ENCODE measurements at places on chromosomes 16 and 17.

DNA sequence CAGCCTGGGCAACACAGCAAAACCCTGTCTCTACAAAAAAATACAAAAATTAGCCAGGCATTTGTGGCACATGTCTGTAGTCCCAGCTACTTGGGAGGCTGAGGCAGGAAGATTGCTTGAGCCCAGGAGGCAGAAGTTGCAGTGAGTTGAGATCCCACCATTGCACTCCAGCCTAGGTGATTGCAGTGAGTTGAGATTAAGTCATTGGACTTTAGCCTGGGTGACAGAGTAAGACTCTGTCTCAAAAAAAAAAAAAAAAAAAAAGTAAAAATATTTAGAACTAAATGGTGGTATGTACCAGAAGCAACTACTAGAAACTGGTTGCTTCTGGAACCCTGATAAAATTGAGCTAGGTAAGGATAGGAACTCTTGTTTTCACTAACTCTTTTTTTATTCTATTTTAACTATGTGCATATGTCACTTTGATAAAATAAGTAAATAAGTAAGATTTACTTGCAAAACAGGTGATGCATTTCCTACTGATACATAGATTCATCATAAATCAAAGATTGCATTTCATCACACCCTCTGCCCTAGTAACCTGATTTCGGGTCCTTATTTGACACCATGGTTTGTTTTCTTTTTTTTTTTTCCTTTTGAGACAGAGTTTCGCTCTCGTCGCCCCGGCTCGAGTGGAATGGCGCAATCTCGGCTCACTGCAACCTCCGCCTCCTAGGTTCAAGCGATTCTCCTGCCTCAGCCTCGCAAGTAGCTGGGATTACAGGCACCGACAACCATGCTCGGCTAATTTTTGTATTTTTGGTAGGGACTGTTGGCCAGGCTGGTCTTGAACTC, 66.0 kb downstream of the USP32 start:
- DNase-seq: no peak

- peak; percentile 90 for DNase-seq
These were observed 5.0 kb upstream of the ALDH3A1 start for GRCh38 chr17:19753051-19753509.

DNA sequence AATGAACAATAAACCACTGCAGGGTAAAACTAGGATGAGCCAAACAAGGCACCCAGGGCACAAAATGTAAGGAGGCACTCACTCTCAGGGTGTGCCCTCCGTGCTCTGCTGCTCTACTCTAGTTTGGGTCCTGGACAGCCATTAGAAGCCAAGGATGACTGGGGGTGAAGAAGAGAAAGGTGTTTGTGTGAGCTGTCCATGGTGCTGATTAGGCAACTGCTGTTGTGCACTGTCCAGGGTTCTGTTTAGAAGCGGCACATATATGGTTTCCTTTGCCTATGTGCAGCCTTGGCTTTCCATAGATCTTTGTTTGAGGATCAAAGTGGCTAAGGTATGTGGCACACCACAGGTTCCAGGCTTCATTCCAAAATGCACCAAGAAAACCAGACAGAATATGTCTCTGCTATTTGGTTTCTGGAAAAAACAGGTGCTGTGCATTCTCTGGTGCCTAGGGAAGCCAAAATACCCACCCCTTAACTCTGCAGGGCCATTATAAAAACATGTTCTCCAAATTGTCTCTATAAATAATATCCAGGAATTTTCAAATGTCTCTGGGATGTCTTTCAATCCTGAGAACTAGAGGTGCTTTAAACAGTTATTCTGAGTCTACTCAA, 123.5 kb downstream of the CBLN1 start:
- DNase-seq: no peak

DNA sequence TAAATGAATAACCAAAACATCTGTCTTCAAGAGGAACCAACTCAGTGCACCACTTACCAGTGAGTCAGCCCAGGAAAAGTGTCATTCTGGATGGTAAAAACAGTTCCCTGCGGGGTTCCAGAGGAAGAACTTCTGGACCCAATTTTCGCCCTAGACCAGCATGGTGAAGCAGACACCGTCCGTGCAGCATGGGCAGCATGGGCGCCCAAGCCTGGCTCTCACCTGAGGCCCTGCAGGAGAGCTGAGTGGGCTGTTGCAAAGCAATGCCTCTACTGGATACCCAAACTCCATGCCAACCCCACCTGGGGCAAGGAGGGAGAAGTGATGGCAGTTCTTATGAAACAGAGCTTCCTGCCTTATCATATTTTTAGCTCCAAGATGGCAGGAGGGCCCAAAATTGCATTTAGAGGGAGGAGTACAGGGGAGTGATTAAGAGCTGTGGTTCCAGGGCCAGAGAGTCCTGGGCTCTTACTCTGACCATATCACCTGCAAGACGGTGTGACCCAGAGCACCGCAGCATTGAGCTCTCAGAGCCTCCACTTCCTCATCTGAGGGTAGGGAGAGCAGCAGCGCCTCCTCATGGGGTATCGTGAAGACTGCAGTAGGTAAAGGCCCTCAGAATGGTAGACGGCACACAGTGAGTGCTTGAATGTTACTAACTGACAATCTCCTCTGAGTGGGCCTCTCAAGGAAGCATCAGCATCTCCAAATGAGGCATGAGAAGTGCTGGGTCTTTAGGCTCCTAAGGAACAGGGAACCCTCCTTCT, 16.6 kb upstream of the INPP5K start:
- DNase-seq: no peak

DNA sequence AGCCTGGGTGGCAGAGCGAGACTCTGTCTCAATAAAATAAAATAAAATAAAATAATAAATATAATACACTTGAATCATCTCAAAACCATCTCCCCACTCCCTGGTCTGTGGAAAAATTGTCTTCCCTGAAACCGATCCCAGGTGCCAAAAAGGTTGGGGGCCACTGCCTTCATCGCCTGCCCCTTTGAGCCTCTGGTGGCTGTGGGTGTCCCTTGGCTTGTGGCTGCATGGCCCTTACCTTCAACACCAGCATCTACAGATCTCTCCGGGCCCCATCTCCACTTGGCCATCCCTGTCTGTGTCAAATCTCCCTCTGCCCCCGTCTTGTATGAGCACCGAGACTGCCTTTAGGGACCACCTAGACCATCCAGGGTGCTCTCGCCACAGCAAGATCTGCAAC, 177.3 kb downstream of the SEC14L1 start:
- DNase-seq: no peak

GRCh38 chr16:48393485-48394354, 8.5 kb upstream of the SIAH1 start:
- peak; percentile 85 for DNase-seq

GRCh38 chr17:37405955-37406634, 541 bp downstream of the ACACA start:
- DNase-seq: peak; percentile 4

DNA sequence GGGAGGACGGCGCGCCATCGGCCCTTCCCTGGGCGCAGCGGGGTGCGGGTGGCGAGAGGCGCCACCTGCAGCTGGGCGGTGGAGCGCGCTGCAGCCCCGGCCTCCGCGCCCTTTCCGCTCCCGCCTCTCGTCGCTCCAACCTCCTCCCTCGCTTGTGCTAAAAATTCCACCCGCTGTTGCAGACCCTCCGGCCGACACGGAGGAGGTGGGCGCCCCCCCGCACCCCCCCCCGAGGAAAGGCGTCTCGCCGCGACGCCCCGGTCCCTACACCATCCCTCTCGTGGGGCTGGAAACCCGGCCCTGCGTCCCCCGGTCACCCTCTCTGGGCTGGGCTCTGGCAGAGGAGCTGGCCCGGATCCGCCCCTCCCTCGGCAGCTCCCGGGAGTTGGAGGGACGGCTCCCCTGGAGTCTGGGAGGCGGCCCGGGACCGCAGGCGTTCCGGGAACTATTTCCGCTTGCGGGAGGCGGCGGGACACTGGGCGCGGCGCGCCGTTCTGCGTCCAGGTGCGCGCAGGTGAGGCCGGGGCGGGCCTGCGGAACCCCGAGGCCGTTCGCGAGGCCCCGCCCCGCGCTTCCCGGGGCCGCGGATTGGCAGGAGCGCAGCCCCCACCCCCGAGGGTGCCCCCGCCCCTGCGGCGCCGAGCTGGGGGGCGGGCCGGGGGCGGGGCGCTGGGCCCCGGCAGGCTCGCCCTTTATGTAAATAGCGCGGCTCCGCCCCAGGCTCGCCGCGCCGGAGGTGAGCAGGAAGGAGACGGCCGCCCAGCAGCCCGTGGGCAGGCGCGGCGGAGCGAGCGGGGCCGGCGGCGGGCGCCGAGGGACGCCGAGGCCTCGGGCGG, at the start of gene LLGL2:
Gene LLGL2 (plus strand): TSS at position 728 of the 836 bp plus-strand sequence. CDS start 17,730 bp downstream, outside the sequence.
- no peak for DNase-seq

- DNase-seq: no peak
These were observed 14.9 kb downstream of the C16orf74 start for GRCh38 chr16:85735946-85736345.

DNA sequence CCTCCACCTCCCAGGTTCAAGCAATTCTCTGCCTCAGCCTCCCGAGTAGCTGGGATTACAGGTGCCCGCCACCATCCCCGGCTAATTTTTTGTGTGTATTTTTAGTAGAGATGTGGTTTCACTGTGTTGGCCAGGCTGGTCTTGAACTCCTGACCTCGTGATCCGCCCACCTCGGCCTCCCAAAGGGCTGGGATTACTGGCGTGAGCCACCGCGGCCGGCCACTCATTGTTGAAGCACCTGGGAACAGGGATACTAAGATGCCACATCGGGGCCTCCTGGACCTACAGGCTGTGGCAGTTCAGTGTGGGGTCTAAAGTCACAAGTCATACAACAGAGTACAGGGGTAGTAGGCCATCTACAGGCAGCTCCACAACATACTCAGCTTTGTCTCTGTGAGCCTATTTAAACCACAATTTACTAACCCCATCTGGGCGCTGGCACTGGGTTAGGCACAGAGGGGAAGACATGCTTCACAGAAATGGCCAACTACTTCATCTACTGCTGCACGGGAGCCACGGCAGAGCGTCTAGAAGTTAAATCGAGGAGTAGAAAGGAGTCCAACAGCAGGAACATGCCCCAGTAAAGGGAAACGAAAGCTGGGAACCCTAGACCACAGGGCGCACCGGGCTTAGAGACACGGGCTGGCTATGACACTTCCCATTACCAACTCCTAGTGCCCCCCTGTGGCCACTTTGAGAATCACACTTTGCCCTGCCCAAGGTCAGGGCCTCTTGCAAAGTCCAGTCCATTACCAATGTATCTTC, 4.3 kb downstream of the VAMP2 start:
- peak; percentile 88 for DNase-seq

DNA sequence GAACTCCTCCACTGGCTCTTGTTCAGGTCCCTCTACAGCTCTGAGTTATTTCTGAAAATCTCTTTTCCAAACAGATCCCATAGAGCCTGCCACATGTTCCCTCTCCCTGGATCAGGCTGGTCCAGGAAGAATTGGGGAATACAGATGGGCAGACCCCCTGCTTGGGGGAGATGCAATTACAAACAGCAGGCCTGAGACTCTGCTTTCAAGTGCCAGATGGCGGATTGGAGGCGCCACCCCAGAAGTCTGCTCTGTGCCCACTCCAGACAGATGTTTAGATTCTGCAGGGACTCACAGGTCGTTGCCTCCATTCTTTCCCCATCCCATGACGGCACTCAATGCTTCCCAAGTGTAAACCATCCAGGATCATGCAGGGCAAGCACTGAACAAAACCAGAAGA, 316.6 kb downstream of the SLC39A11 start:
- DNase-seq: no peak

DNA sequence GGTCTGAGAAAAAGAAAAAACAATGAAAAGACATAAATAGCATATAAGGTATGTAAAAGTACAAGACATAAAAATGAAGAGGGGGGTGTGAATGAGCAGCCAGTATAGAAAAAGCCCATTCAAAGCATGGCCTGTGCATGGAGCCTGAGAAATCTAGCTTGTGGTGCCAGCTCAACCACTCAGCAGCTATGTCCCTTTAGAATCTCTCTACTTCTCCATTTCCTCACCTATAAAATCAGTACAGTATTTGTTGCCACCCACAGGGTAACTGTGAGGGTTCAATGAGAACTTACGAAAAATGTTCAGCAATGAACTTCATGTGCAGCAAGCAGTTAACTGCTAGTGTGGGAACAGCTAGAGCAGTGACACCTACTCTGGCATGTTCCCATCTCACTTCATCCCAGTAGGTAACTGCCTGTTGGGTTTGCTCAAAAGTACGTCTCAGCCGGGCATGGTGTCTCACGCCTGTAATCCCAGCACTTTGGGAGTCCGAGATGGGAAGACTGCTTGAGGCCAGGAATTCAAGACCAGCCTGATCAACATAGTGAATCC, 15.3 kb downstream of the CYTH1 start:
- DNase-seq: no peak

GRCh38 chr16:4094127-4094773, 22.0 kb downstream of the ADCY9 start:
- DNase-seq: no peak

DNA sequence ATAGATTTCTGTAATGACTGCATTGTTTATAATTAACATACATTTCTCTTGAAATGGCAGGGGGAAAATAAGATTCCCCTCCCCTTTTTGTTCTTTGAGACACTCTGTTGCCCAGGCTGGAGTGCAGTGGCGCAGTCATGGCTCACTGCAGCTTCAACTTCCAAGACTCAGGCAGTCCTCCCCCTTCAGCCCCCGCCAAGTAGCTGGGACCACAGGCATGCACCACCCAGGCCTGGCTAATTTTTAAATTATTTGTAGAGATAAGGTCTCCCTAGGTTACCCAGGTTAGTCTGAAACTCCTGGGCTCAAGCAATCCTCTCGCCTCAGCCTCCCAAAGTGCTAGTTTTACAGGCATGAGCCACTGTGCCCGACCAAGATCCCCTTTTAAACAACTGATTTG, 67.7 kb downstream of the KATNIP start:
- no peak for DNase-seq

- no peak for DNase-seq
These were observed 117.1 kb upstream of the ZNF750 start for GRCh38 chr17:82956726-82957468.

DNA sequence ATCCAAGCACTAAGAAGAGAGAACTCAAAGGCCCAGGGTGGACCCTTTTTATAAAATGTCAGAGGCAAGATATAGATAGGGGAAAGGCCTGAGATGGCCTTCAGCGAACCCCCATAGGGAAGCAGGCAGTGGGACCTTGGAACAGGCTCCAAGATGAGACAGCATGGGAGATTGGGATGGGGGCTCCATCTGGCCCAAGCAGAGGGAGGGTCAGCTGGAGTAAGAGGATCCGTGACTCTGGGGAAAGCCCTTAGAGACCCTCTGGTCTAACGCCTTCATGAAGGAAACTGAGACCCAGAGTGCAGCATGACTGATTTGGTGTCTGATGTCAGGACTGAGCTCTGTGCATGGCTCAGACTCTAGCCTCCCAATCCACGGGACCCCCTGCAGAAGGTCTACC, 30.8 kb downstream of the C17orf100 start:
- no peak for DNase-seq

DNA sequence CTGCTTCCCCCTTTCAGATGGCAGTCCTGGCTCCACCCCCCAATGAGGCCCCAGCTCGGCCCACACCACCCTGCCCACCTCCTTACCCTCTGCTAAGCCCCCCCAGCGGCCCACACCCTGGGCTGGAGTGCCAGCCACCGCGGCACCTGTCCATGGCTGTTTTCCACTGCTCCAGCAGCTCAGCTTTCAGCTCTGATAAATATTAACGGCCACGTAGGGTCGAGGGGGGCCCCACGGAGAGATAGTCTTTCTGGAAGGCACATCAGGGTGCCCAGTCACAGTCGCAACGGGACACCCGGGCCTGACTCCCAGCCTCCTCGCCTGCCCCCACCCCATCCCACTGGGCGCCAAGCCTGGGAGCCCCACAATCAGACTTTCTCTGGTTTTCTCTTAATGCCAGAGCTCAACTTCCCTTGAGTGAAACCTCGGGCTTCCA, 46.5 kb upstream of the CIBAR2 start:
- no peak for DNase-seq

- peak; percentile 57 for DNase-seq
These were observed 51.2 kb upstream of the MED9 start for GRCh38 chr17:17425591-17425990.

- peak; percentile 99 for DNase-seq
These were observed 22.6 kb downstream of the NDE1 start for GRCh38 chr16:15672514-15673167.
